ENCODE measurements at places on chromosomes 12 and 14.

GRCh38 chr14:53778263-53778662 lies 178.4 kb downstream of the BMP4 start:
- no peak for DNase-seq

DNA sequence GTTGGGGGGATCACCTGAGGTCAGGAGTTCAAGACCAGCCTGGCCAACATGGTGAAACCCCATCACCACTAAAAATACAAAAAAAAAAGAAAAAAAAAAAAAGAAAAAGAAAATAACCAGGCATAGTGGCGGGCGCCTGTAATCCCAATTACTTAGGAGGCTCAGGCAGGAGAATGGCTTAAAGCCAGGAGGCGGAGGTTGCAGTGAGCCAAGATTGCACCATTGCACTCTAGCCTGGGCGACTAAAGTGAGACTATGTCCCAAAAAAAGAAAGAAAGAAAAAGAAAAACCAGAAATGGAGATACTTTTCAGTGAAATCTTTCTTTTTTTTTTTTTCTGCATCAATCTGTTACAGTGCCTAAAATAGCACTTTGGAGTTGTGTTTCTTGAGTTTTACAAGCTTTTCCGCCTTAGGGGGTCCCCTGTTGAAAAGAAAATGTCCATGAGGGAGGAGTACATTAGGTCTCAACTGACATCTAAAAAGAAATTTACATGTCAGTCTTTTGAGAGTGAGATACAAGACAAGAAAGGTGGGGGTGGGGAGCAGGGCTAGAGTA lies 82.9 kb upstream of the VASH1 start:
- no peak for DNase-seq

DNA sequence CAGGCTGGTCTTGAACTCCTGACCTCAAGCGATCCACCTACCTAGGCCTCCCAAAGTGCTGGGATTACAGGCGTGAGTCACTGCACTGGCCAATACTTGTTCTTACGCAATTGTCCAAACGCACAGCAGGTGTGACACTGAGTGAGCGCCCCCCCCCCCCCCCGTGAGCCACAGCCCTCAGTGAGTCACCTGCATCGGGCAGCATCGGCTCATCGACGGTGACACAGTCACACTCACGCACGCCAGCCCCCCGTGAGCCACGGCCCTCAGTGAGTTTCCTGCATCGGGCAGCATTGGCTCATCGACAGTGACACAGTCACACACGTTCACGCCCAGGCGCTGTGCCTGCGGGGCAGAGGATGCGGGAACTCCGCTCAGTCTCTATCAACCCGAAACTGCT lies 42.5 kb downstream of the GALNT9 start:
- no peak for DNase-seq

- DNase-seq: no peak
These were observed 47.8 kb downstream of the ADGRD1 start for GRCh38 chr12:131001493-131001892.

- DNase-seq: no peak
These were observed 4.8 kb downstream of the CATSPERB start for GRCh38 chr14:91727121-91727520.

GRCh38 chr14:35281341-35281740 lies 10.8 kb upstream of the PSMA6 start:
- no peak for DNase-seq

DNA sequence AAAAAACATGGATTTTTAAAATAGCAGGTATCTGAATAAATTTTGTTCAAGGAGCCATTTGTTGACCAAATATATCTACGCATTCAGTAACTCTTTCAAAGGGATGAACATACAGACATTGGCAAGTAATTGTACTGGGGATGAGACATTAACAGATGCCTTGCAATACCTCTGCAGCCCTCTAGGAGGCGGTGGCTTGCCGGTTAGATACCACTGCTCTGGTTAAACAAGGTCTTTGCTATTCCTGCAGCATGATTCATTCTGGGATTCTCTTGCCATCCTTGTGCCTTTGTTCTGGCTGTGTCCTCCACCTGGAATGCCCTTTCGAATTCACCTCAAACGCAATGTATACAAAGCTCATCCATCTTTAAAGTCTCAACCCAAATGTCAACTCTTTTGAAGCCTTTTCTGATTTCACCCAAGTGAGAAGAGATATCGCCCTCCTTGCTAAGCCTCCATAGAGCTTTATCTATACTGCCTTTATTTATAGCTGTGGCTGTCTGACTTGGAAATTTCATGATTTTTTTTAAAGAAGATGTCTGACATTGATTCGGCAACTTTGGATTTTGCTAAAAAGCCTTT lies 131.0 kb upstream of the SRRM4 start:
- DNase-seq: peak; percentile 80

DNA sequence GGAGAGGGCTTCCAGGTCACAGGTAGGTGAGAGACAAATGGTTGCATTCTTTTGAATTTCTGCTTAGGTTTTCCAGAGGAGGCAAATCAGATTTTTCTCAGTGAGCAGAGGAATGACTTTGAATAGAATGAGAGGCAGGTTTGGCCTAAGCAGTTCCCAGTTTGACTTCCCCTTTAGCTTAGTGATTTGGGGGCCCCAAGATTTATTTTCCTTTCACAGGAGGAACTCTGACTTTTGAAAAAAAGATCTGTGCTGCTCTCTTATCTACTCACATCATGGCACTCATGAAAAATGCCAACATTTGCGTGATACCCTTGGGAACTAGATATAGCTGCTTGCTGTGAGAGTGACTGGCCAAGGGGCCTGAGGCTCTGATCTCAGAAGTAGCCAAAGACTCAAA lies 58.0 kb upstream of the EVL start:
- no peak for DNase-seq

DNA sequence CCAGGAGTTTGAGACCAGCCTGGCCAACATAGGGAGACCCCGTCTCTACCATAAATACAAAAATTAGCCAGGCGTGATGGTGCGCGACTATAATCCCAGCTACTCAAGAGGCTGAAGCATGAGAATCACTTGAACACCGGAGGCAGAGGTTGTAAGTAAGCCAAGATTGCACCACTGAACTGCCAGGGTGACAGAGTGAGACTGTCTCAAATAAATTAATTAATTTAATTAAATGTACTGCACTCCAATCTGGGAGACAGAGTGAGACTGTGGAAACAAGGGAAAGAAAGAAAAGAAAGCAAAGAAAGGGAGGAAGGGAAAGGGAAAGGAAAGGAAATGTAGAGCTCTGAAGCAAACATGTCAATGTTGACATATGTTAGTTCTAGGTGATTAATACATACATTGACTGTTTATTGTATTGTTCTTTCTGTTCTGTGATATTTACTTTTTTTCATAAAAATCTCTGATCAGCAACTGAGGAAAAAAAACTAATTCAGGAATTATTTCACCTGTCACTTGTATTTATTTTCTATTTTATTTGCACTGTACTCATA lies 99.6 kb downstream of the DENND5B start:
- no peak for DNase-seq

DNA sequence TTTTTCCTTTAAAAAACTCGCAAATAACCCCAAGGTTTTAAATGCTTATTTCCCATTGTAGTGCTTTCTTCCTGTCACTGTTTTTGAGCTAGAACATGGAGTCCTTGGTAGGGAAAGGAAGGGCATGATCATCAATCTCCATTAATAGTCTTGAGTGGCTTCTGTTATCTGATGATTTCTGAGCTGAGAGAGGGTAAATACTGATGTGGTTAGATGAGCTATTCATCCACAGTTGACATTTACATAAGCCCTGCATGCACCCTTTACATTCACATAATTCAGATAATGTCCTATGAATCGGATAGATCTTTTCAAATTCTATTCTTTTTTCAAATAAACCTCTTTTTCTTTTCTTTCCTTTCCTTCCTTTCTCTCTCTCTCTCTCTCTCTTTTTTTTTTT lies 81.4 kb downstream of the NTN4 start:
- DNase-seq: no peak

DNA sequence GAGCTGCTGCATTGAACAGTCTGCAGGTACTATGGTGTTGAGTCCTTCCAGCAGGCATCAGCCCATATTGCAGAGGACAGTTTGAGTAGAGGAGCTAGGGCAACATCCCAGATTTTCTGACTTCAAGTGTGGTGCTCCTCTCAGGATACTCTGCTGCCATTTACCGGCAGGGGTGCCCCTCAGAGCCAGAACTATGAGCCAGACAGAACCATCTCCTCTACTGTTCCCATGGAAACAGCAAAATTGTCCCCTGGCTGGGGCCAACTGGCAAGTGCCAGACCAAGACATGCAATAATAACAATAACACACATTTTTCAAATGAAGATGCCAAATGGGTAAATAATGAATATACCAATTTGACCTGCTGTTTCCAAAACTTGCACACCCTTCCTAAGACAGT lies 102.9 kb downstream of the ADCK1 start:
- DNase-seq: no peak
